Astrocyte (in vitro differentiated cells and primary cell): ENCODE measurements at places on chromosomes 1 and 21.

GRCh38 chr1:18580047-18580446 lies 50.6 kb upstream of the PAX7 start:
- no peak for DNase-seq

DNA sequence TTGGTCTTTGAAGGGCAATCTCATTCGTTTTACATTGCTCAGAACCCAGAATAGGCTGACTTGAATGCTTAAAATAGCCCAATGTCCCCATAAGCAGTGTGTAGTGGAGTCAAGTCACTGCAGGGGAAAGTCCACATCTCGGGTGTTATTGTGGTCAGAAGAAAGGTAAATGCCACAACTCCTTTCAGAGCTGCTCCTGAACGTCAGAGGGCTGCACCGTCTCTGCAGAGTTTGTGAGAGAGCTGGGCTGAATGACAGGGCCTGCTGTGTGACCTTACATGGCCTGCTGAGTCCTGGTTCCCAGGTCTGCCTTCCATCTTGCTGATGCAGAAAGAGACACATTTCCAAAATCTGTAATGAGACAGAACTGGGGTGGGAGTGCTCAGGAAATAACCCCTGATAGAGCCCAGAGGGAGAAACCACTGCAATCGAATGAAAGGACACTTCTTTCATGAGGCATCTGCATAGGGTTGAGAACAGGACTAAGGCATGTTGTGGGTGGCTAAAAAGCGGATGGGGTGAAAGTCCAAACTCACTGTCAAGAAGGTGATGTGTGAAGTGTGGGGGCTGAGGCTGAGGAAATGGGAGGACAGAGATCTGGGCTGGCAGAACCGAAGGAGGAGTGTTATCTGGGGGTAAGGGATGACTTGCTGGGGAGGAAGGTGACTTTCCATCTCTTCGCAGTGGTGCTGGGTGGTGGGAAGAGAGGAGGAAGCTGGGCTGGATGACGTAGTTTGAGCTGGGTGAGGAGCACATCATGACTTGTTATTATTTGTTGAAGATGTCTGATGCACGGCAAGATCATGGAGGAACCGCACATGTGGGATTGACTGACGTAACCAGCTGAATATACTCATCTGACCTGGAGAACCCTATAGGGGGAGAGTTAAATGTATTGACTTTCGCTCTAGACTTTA lies 33.7 kb downstream of the XCL2 start:
- DNase-seq, result no peak

DNA sequence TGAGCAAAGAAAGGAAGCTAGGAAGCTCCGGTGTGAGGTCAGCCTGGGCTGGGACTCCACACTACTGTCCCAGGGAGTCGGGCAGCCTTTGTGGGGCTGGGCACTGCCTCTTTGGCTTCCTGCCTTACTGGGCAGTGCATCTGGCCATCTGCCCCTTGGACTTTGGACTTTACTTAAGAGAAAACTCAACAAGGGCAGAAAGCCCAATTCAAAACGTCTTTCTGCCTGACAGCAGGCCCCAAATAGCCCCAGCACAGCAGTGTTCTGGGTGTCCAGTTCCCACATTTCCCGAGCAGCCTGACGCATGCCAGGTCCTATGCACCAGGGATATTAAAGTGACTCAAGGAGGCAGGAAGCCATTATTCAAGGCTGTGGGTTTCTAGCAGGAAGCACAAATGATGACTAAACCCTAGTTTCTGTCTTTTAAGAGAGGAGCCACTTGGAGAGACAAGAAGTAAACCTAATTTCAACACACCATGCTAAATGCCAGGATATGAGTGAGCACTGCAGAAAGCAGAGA lies 37.9 kb upstream of the EDEM3 start:
- DNase-seq, result peak; percentile 98

DNA sequence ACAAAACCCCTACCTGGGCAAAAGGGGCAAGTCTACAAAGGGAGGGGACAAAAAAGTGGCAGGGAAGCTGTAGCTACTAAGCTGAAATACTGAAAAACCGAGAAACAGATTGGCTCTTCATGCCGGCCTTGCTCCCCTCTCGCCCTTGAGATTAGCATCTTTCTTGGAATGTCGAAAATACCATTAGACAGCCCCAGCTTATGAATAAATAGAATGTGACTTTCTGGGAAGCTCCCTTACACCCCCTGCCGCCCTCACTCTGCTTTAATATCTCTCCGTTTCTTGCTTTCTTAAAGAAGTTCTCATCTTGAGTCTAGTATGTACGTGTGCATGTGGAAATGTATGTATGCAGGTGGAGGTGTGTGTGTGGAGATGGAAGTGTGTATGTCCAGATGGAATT lies 14.1 kb downstream of the TRAF3IP3 start:
- DNase-seq, result peak; percentile 12

DNA sequence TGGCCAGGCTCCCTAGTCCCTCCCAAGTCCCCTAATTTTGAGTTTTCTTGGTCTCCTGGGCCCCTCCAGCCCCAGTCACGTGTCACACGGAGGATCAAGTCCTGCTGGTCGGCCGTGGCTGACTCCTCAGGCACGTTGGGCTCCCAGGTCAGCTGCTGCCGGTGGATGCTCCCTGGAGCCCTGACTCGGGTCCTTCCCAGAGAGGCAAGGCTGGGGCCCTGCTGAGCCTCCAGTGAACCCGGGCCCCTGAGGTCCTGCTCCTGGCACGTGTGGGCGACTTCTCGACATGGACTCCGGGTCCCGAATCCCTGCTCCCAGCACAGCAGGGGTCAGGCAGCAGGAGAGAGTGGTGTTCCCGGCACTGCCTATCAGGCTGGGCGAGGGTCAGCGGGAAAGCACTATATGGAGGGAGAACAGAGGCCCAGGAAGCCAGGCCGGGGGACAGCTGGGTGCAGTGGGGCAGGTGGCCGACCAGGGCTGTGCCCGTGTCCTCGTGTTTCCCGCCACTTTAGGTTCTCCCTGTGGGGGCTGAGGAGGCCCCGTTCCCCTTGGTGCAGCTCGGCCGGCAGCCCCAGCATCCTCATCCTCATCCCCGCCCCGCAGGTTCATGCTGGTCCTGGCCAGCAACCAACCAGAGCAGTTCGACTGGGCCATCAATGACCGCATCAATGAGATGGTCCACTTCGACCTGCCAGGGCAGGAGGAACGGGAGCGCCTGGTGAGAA lies 13.2 kb downstream of the TMEM240 start:
- DNase-seq, result no peak

DNA sequence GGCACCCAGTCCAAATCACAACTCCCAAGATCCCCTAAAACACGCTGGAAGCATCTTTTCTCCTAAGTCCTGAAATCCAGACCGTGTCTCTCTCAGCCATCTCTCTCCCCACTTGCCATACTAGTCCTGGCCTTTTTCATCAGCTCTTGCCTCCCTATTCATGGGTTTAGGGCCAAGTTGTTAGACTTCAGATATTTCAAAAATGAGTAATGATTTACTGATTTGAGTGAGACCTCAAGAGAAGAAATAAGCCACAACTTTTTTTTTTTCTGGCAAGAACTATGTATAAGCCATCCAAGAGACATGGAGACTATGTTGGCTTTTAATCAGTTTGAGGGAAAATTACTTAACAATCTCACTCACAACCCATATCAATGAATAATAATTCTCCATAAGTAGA lies 62.5 kb downstream of the TBX15 start:
- DNase-seq, result no peak

DNA sequence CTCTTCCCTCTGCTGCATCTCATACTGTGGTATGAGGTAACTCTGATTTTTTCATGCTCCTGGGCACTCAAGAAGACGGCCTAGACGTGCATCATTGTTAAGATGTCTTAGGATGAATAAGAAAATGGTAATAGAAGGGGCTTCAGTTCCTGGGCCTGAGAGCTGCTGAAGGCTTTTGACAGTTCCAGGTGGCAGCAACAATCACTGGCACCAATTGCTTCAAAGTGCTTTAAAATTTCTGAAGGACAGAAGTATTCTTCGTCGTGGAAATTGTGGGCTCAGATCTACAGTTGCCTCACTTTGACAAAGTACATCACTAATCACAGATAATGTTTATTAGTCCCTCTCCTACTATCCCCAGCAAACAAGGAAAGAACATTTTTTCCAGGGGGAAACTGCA lies 536.6 kb upstream of the CAMK1G start:
- no peak for DNase-seq

DNA sequence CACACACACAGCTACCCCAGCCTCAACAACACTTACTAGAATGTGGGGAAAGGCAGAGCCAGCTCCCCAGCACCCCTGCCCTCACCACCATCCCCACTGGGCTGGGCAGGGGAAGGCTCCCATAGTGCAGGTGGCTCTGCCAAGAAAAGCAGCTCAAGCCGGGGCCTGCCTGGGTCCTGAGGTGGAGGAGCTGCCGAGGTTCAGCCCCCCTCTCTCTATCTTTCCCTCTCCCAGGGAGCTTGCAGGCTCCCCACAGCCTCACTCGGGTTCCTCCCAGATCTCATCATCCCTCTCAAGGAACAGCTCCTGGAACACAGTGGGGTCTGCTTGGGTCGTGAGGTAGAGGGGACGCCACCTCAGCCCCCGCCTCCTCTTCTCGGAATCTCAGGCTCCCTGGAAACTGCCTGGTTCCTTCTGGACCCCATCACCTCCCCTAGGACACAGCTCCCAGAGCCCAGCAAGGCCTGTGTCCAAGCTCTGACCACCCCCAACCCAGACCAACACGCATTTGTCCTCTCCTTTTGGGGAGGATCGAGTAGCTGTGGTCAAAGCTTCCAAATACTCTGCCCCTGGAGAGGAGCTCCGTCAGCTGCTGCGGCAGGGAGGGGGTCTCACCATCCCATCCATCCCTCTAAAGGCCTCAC lies 704 bp downstream of the S100A16 start:
- DNase-seq, result no peak

- no peak for DNase-seq
Observed at GRCh38 chr1:35657851-35658250, 16.5 kb upstream of the PSMB2 start.

DNA sequence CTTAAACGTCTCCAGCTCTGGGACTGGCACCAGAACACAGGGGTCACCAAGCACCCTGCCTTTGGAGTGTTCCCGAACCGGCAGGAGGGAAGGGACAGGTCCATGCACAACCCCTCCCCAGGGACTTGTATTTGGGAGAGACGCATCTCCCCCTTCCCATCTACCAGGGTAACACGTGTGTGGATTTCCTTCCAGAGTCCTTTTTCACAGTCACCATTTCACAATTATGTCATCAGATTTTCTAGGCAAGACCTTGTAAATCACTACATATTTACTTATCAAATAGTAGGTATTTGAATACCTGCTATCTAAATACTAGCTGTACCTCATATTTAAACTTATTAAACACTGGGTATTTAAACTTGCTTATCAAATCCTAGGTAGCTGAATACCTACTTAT lies 57.4 kb upstream of the AJAP1 start:
- no peak for DNase-seq

- peak; percentile 65 for DNase-seq
Observed at GRCh38 chr1:152906023-152906565, 2.3 kb upstream of the IVL start.

DNA sequence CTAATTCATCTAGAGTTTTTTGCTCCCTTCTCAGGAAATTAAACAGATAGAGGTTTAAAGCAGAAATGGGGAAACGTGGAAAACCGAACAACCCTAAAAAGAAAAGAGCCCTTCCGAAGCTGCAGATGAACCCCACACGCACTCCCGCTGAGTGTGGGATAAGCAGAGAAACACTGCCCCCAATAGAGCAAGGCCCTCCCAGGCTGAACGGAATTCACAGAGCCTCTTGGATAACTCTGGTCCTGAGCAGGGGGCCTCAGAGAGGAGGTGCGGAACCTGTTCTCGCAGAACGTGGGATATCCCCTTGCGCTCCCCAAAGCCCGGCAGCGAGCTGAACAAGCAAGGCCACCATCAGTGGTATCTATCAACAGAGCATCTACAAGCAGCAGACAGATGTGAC lies 44.9 kb downstream of the SSBP3 start:
- no peak for DNase-seq

GRCh38 chr1:41416552-41417334 lies 55.5 kb downstream of the FOXO6 start:
- peak; percentile 42 for DNase-seq

DNA sequence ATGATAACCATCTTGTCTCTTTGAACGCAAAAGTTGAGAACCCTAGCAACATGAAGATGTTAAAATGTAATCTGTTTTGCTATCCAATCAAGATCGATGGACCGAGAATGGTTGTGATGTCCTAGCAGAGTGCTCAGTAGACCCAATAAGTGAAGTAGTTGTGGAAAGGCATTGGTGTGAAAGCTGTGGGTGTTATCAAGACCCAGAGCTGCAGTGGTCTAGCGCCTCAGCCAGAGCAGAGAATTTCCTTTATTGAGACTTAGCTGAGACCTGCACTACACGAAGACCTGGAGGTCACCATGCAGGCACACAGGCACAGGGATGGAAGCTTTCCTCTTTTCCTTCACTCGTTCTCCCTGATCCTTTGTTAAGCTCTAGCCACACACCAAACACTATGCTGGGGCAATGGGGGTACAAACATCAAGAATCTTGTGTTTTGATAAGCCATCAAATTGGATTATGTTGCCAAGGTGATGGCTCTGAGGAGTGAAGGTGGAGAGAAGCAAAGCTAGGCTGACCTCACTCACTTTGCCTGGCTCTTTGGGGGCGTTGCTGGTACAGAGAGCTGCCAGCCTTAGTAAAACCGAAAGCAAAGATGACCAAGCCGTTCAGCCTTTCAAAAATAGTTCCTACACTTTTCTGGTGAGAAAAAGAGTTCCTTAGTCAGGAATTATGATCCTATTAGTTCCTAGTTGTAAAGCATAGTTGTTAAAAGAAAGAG lies 24.1 kb downstream of the METTL13 start:
- DNase-seq, result no peak

DNA sequence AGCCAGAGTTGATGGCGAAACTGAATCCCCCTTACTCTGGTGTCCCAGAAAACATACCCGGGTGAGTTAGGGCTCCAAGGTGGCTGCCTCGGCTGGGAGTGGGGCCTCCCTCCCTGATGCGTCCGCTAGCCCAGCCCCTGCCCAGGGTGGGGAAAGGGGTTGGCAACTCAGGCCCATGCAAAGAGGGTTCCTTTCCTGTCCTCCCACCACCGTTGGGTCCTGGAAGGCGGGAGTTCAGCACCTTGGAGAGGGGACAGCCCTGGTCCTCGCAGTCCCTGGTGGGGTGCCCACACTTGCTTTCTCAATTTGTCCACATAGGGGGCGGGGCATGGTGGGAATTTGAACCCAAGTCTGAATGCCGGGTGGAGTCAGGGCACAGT lies 6.1 kb downstream of the SRM start:
- DNase-seq, result no peak

DNA sequence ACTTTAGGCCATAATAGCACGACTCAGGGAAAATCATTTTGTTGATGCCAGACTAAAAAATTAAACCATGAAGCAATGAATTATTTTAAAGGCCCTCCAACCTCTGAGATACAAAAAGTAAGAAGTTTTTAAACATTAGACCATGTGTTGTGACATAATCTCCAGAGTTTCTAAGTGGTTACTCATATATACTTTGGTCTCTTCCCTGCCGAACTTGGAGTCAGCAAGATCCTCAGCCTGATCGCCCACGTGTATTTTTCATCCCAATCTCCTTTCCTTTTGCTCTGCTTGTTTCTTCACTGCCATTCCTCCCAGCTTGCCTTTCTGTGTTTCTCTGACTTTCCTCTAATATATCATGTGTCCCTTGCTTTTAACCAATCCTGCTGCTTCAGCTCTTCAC lies 3.8 kb downstream of the ARV1 start:
- DNase-seq, result peak; percentile 57

GRCh38 chr1:56289260-56289659 lies 290.1 kb downstream of the PLPP3 start:
- DNase-seq, result no peak

- no peak for DNase-seq
Observed at GRCh38 chr1:158354255-158354654, 561 bp downstream of the CD1E start.

GRCh38 chr1:50048791-50049190 lies 25.0 kb upstream of the AGBL4 start:
- no peak for DNase-seq
